Activated CD8-positive, alpha-beta memory T cell treated with anti-CD3 and anti-CD28 coated beads, Interleukin-2, amount 50 U/mL, for 4 hours (primary cell): ENCODE measurements at places on chromosomes 16 and 17.

DNA sequence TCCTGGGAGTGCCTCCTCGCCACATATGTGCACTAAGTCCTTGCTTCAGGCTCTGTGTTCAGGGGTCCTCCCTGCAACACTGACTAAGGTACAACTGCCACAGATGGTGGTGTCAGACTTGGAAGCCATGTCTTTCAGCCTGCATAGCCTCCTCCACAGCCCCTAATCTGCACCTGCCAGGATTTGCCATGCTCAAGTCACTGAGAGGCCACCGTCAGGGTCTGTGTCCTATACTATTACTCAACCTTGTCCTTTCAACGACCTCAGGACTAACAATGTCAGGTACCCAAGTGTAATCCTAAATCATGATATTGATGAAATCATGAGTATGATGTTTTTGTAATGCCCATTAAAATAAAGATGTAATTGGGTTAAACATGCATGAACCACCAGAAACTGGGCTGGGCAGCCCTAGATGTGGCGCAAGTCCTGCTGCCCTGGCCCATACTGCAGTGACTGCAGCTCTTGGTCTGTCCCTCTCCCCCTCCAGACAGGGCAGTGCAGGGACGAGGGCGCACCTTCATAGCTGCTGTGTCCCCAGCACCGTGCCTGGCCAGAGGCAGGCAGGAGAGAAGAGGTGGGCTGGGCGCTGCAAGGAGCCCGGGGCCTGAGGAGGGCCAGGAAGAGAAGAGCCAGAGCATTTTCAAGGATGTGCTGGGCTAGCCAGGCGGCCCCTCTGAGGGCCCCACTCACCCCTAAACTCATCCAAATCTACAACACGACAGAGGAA lies 198.0 kb downstream of the ZNF423 start:
- no peak for DNase-seq

DNA sequence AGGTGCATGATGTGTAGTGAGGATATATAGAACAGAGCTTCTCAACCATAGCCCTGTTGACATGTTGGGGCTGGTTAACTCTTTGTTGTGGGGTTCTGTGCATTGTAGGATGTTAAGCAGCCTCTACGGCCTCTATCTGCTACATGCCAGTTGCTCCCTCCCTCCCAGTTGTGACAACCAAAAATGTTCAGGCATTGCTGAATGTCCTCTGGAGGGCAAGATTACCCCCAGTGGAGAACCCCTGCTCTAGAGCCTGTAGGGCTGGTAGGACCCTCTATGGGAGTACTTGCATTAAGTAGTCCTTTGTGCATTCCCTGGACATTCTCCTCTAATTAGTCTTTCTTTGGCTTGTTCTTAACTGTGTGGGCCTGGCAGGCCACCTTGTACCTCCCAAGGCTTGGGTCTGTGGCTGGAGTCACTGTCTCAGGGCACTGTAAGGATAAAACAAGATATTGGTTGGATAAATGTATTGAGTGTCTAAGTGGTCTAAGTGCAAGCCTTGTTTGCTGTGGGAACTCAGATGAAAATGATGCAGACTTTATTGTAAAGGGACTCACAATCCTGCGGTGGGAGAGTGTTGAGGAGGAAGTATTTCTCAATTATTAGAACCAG lies 19.8 kb upstream of the MYO1D start:
- DNase-seq = no peak

DNA sequence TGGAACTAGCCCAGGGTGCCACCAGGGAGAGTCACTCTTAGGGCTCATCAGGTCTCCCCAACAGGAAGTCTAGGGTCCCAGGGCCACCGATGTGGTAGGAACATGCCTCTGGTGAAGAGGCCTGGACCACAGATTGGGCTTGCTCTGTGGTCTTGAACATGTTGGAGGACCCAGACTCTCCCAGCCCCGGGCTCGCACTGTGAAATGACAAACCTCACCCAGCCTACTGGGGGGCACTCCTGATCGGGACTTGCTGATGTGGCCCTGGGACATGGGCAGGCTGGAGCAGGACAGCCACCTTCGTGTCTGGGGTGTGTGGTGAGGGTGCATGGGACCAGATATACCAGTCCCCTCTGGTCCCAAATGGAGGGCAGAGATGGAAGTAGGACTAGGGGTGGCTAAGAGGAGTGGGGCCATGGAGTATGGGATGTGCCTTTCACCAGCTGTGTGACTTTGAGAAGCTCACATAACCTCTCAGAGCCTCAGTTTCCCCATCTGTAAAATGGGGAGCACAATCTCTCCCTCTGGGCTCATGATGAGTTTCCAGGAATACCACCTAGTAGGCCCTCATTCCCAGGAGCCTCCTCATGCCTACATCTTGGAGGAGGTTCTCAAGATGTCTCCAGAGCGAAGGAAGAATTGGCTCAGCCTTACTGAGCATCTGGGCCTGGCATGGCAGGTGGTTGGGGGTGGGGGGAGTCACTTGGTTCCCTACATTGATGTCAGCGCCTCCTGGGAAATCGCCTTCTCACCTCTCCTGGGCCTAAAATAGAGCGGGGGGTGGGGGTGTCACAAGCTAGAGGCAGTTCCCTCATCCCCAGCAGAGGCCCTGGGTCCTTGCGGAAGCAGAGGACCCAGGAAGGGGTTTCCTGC lies 1.5 kb upstream of the ADAM11 start:
- DNase-seq = no peak

DNA sequence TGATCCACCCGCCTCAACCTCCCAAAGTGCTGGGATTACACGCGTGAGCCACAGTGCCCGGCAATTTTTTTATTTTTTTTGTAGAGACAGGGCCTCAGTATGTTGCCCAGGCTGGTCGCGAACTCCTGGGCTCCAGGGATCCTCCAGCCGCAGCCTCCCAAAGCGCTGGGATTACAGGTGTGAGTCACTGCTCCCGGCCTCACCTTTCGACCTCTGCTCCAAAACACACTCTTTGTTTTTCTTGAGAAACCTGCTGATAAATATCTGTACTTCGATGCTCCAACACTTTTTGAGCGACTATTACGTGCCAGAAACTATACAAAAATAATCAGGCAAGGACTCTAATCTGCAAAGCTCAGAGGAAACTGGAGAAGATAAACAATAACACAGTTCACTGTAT lies 1.0 kb downstream of the MED1 start:
- DNase-seq = no peak

- no peak for DNase-seq
Observed at GRCh38 chr16:76654088-76654820, 377.1 kb downstream of the CNTNAP4 start.
